RPMI7951 (cell line): ENCODE measurements at places on chromosomes 7 and 10.

- DNase-seq = no peak
Observed at GRCh38 chr10:59206204-59206720, 29.8 kb downstream of the PHYHIPL start.

- DNase-seq = no peak
Observed at GRCh38 chr7:47380325-47381133, 201.4 kb downstream of the TNS3 start.

GRCh38 chr10:68239069-68239468, 7.2 kb upstream of the ATOH7 start:
- no peak for DNase-seq

GRCh38 chr10:48343106-48343505, 36.6 kb downstream of the MAPK8 start:
- no peak for DNase-seq

DNA sequence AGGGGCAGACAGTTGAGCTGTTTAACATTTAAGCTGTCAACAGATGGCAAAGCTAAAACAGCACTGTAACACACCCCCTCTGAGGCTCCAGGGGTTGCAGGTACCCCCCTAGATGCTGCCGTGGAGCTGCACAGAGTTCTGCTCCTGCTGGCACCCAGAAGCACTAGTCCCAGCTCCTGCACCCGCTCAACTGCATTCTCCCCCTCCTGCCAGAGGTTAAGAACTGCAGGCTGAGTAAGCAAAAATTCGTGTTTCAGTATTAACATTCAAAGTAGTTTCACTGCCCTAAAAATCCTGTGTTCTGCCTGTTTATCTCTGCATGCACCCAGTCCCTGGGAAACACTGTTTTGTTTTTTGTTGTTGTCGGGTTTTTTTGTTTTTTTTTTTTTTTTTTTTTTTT, 790.8 kb upstream of the KCND2 start:
- peak; percentile 38 for DNase-seq

DNA sequence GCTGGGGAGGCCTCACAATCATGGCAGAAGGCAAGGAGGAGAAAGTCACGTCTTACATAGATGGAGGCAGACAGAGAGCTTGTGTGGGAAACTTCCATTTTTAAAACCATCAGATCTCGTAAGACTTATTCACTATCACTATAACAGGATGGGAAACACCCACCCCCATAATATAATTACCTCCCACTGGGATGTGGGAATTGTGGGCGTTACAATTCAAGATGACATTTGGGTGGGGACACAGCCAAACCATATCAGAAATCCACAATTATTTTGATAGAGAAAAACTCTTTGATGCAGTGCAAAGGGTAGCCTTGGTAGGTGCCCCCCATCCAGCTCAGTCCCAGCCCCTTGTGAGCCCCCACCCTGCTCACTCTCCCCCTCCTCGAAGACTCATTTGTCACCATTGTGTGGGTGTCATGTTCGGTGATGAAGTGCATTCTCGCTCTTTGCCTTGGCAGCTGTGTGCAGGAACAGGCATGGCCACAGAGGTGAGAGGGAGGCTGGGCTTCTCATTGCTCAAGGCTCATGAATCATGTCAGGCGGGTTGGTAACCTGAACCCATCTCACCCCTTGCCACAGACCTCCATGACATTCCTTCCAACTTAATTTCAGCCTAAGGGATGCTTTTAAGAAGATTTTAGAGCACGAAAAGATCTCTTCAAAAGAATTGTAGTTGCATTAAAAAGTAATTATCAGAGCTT, 75.9 kb downstream of the BUB3 start:
- DNase-seq = peak; percentile 2

GRCh38 chr10:78650122-78650521, 418.6 kb upstream of the ZMIZ1 start:
- no peak for DNase-seq

DNA sequence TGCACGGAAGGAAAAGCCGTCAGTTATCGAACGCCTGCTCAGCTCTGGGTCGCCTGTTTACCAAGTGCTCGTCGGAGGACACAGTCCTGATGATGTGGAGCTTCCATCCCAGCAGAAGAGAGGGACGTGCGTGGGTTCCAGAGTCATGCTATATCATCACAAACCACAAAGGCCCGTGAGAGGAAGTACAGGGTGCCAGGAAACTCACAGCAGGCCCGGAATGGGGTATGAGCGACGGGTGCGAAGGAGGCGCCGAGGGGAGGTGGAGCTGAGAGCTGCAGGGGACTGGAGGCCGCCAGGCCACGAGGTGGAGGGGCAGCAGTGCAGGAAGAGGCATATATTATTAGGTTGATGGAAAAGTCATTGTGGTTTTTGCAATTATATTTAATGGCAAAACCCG, 102.5 kb downstream of the ACTR3B start:
- DNase-seq = no peak

DNA sequence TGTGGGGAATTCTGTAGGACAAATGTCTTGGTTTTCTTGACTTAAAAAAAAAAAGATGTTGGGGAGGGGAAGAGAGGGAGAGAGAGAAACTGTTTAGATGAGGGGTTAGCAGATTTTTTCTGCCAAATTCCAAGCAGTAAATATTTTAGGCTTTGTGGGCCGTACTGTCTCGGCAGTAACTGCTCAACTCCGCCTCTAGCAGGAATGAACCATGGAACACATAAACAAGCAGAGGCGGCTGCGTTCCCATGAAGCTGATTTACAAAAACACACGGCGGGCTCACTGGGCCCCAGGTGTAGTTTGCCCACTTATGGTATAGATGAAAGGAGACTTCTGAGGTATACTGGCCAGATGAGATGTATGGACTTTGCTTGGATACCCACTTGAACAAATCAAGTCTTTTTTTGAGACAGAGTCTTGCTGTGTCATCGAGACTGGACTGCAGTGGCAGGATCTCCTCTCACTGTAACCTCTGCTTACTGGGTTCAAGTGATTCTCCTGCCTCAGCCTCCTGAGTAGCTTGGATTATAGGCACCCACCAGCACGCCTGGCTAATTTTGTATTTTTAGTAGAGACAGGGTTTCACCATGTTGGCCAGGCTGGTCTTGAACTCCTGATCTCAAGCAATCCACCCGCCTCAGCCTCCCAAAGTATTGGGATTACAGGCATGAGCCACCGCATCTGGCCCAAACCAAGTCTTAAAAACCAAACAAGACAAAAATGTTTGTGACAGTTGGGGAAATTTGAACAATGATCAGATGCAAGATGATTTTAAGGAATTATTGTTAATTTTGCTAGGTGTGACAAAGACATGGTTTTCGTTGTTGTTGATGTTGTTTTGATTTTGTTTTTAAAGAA, 9.7 kb upstream of the ADAMTS14 start:
- DNase-seq = no peak

DNA sequence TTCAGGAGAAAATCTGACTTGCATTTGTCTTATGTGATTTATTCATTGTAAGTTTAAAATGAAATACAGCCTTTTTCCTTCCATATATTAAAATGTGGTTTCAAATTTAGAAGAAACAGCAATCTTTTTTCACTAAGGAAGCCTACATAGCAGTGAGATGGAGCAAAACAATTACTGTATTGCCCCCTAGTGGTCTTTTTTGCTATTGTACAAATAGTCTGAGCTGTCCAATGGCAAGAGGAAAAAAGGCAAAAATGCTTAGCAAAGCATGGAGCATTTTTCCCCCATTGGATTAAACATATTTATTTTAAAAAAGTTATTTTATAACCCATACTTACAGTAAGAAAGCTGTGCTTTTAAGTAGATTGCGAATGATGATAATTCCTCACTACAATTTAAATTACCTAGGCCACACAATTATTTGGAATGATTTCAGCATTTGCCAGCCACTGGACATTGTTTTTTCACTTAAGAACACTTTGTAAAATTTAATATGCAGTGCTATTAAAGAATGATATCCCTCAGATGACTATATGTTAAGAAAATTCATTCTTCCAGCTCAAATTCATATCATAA, 119.5 kb downstream of the CPED1 start:
- peak; percentile 73 for DNase-seq

- no peak for DNase-seq
Observed at GRCh38 chr7:69770613-69771012, 172.3 kb downstream of the AUTS2 start.

DNA sequence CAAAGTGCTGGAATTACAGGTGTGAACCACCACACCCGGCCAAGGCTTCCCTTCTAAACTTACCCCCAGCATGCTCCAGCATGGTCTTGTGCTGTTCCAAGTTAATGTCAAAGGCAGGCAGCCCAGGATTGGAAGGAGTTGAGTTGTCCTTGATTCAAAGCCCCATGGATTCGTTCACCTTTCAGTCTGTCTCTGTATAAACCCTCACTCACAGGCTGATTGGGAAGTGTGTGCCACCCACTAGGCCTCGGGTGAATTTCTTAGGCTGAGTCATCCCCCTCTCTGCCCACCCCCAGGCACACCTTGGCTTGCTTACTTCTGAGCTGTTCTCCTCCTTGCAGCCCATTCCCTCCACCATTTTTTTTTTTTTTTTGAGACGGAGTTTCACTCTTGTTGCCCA, 13.3 kb upstream of the PRDX3 start:
- DNase-seq = no peak

- no peak for DNase-seq
Observed at GRCh38 chr10:33859319-33860022, 525.0 kb upstream of the NRP1 start.
